Fibroblast of the aortic adventitia (primary cell): ENCODE measurements at places on chromosomes 3 and 15. TPM values are rescaled to one million over a fixed set of nuclear protein-coding genes. Genes with fewer than 3 reads are reported as not detected.

Gene THSD4
- total RNA-seq, result 28.1 and 50.9 TPM in 2 replicates

Gene HYAL1
- total RNA-seq, result 0.90 TPM in 1 of 2 replicates, not detected in the other

Gene TM4SF18
- 0.27 and 1.3 TPM in 2 replicates for total RNA-seq

Gene CCDC54
- total RNA-seq, result not detected in 2 replicates

Gene RAF1
- 37.5 and 78.0 TPM in 2 replicates for total RNA-seq
